Activated T-cell treated with anti-CD3 and anti-CD28 coated beads, Interleukin-2, amount 50 U/mL, for 72 hours (primary cell): ENCODE measurements at places on chromosomes 12 and 14. TPM values are rescaled to one million over a fixed set of nuclear protein-coding genes. Genes with fewer than 3 reads are reported as not detected.

The PTPRQ gene
- total RNA-seq: not detected

The ARMH4 gene
- not detected for total RNA-seq

DNA sequence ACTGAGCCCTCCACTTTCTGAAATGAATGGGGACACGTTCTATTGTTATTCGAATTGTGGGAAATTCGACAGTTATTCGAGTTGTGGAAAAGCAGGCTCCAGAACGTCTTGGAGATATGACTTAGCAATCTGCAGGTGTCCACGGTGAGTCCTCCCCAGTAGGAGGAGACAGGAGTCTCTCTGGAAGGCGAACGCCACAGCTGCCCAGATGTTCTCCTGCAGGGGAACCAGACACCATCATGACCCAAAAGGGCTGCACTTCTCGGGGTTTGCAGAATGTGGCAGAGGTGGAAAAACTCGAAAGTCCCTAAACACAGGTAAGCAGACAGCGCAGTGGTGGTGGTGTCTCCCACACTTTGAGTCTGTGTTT is 363.6 kb upstream of the SFSWAP start:
- no peak for DNase-seq

GRCh38 chr12:25115677-25116076 is 79.3 kb downstream of the DNAI7 start:
- DNase-seq: no peak

- DNase-seq: peak; percentile 48
Observed at GRCh38 chr12:24902511-24903328, 46.2 kb downstream of the BCAT1 start.
